ENCODE measurements at places on chromosomes 2 and 18.
A peak's percentile ranks its signal among the peaks of the same experiment; 100 is the strongest.

- no peak for DNase-seq
Observed at GRCh38 chr2:177283906-177284305, 19.4 kb upstream of the NFE2L2 start.

- no peak for DNase-seq
Observed at GRCh38 chr2:154608438-154608837, 90.1 kb upstream of the KCNJ3 start.

GRCh38 chr2:141207036-141207385, 923.8 kb downstream of the LRP1B start:
- no peak for DNase-seq

DNA sequence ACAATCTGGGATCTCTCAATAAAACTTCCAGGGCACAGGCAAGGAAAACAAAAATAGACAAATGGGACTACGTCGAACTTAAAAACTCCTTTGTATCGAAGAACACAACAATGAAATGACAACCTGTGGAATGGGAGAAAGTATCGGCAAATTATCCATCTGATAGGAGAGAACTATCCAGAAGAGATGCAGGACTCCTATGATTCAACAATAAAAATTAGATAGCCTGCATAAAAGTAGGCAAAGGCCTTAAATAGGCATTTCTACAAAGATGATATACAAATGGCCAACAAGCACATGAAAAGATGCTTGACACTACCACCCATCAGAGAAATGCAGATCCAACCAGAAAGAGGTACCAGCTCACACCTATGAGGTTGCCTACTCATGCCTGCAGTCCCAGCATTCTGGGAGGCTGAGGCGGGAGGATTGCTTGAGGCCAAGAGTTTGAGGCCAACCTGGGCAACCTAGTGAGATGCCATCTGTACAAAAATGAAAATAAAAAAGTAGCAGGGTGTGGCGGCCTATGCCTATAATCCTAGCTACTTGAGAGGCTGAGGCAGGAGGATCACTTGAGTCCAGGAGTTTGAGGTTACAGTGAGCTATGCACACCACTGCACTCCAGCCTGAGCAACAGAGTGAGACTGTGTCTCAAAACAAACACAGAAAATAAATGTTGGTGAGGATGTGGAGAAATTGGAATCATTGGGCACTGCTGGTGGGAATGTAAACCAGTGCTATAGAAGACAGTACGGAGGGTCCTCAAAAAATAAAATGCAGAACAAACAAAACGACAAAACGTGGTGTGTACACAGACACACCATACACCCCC, 21.6 kb downstream of the TWIST2 start:
- peak; percentile 22 for DNase-seq

- DNase-seq: no peak
Observed at GRCh38 chr2:224885836-224886547, 156.3 kb downstream of the DOCK10 start.

GRCh38 chr2:237500681-237501424, 13.8 kb downstream of the MLPH start:
- peak; percentile 23 for DNase-seq

- DNase-seq: peak; percentile 46
Observed at GRCh38 chr18:31497836-31498573, at the start of gene DSG2. Gene DSG2, plus strand, starts transcription at chr18:31498177. Its CDS starts 75 bp downstream, at chr18:31498252.

DNA sequence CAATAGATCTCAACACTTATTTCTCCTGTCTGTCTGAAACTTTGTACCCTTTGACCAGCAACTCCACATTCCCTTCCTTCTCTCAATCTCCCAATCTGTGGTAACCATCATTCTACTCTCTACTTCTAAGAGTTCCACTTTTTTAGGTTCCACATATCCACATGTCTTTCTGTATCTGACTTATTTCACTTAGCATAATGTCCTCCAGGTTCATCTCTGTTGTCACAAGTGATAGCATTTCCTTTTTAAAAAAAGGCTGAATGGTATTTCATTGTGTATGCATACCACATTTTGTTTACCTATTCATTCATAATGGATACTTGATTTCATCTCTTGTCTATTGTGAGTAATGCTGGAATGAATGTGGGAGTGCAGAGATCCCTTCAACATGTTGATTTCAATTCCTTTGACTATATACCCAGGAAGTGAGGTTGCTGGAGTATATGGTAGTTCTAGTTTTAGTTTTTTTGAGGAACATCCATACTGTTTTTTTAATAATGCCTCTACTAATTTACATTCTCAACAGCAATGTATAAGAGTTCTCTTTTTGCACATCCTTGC, 18.8 kb upstream of the MMADHC start:
- DNase-seq: no peak

DNA sequence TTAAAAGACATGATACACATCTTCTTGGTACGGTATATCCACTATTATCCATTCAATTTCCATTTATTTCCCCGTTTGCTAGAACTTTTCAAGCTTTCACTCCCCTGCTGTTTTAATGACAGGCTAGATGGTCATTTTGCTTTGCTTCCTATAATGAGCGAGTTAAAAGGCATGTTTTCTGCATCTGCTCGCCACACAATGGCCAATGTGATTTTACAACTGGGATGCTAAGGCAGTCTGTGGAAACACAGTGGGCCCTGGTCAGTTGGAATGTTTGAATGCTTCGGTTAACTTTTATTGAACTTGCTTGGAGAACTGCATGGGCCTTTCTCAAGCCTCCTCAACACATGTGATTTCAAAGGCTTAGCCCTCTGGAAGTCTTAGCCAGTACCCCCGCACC, 48.4 kb upstream of the TNP1 start:
- no peak for DNase-seq

DNA sequence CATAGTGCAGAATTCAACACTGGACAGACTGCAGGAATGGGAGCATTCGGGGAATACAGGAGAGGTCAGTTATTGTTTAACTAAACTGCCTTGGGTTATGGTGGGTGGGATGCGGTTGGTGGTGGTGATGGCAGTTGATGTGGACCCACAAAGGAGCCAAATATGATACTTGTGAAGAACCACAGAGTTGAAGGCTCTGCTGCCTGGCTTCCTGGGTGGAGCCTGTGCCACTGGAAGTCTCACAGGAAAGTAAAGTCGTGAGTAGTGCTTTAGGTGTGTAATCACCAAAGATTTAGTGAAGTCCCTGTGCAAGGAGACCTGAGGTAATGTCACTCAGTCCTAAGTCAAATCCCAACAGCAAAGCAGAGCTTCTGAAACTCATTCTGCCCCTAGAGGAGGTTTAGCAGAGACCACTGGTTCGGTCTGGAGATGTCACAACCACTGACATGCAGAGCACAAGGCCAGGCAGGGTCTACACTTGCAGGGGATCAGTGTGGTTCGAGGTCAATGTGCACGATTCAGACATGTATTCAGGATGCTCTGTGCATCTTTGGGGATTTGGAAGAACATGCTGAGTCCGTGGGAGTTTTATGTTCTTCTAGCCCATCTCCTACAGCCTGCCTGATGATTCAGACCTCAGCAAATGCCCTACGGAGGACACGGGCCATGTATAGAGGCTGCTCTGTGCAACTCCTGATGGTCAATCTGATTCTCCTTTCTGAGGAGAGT, 1150.9 kb downstream of the RPIA start:
- no peak for DNase-seq

GRCh38 chr2:200705305-200706041, 106.2 kb upstream of the BZW1 start:
- DNase-seq: no peak

GRCh38 chr2:105652014-105652796, 92.5 kb upstream of the NCK2 start:
- no peak for DNase-seq

GRCh38 chr2:221124532-221125240, 447.4 kb downstream of the EPHA4 start:
- no peak for DNase-seq

GRCh38 chr2:187574969-187575750, 20.9 kb upstream of the TFPI start:
- DNase-seq: no peak

- no peak for DNase-seq
Observed at GRCh38 chr2:24077535-24077877, 1.4 kb upstream of the SF3B6 start.

GRCh38 chr18:66457245-66457644, 146.6 kb downstream of the CDH19 start:
- no peak for DNase-seq

DNA sequence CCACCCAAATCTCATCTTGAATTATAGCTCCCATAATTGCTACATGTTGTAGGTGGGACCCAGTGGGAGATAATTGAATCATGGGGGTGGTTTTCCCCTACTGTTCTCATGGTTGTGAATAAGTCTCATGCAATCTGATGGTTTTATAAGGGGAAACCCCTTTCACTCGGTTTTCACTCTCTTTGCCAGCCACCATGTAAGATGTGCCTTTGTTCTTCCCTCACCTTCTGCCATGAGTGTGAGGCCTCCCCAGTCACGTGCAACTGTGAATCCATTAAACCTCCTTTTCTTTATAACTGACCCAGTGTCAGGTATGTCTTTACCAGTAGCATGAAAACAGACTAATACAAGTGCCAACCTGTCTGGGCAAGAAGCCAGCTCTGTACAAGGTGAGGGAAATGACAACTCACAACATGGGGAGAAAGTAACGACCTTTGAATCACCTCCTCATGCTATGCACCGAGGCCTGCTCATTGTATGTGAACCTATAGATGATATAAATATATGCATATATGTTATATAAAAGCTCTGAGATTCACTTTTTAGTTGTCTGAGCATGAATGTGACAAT, 162.2 kb downstream of the ALPK2 start:
- DNase-seq: no peak

DNA sequence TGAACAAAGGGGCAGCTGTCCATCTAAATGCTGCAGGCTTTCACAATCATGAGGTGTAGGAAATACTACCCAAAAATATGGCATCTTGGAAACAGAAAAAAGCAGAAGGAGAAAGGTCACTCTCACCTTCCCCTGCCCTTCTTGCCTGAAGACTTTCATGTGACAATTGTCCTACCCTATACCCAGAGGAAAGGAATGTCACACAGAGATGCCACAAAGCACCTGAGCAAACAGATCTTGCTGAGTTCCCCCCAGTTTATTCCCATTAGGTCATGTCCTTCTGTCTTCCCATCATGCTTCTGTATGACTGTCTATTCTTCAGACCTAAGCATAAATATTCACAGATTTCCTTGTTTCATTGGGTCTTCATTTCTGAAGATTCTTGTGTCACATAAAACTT, 116.6 kb upstream of the MSH6 start:
- DNase-seq: no peak

DNA sequence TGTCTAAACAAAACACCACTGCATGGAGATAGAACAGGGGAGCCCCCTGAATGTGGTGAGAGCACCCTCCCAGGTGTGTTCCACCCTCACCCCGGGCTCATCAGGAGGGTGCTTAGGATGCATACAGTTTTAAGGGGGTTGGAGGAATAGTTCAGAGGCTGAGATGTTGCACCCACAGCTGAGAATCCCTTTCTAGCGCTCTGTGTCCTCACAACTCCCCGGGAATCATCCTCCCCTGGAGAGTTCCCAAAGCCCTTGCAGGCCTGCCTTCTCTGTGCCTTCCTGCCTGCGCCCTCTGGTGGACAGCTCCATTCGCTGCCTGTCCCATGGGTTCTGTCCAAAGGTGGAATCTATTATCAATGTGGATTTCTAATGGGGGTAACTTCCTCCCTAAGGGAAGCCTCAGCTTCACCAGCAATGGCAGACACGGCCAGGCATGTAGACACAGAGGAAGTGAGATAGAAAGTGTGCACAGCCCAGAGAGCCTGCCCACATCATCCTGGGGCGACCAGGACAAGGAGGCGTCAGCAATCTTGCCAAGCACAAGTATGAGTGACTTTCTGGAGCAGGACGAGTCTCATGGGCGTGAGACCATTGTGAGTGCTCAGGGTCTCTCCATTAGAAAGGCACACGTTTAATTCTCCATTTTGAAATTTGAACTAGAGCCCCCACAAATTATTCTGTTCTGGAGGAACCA, 1.2 kb upstream of the UGT1A5 start:
- DNase-seq: peak; percentile 78
